ENCODE measurements at places on chromosomes 12 and 14.

DNA sequence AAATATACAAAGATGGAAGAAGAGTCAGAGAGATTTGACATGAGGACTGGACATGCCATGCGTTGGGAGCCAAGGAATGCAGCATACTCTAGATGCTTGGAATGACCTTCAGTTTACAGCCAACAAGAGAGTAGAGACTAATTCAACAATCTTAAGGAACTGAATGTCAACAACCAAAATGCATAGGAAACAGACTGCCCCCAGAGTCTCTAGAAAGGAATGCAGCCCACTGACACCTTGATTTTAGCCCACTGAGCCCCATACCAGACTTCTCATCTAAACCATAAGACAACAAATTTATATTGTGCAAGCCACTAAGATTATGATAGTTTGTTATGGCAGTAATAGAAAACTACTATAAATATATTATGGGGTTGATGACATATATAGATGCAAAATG lies 611.2 kb downstream of the RPS29 start:
- DNase-seq, result no peak

- DNase-seq, result no peak
Measured at GRCh38 chr12:6375269-6376078, at the start of gene SCNN1A. SCNN1A (minus strand) TSS chr12:6375563; CDS start chr12:6374783, 780 bp downstream.

DNA sequence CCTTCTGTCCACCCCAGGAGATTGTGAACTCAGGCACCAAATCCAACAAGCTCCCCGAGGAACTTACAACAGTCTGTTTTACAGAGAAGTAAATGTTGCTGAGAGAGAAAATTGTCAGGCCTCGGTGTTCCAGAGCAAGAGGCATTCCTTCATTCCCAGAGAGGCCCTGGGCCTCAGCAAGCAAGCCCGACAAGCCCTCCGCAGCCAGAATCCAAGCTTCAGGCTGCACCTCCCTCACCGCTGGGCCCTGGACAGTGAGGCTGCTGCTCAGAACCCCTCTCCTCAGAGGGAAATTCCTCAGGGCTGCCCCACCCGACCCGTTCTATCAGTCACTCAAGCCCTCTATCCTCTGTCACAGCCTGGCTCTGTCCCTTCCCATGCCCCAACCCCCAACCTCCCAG lies 56.4 kb downstream of the ZFP36L1 start:
- no peak for DNase-seq

- DNase-seq, result no peak
Measured at GRCh38 chr12:80201908-80202307, 102.6 kb downstream of the OTOGL start.

- DNase-seq, result no peak
Measured at GRCh38 chr14:35741345-35742031, 67.6 kb downstream of the RALGAPA1 start.

DNA sequence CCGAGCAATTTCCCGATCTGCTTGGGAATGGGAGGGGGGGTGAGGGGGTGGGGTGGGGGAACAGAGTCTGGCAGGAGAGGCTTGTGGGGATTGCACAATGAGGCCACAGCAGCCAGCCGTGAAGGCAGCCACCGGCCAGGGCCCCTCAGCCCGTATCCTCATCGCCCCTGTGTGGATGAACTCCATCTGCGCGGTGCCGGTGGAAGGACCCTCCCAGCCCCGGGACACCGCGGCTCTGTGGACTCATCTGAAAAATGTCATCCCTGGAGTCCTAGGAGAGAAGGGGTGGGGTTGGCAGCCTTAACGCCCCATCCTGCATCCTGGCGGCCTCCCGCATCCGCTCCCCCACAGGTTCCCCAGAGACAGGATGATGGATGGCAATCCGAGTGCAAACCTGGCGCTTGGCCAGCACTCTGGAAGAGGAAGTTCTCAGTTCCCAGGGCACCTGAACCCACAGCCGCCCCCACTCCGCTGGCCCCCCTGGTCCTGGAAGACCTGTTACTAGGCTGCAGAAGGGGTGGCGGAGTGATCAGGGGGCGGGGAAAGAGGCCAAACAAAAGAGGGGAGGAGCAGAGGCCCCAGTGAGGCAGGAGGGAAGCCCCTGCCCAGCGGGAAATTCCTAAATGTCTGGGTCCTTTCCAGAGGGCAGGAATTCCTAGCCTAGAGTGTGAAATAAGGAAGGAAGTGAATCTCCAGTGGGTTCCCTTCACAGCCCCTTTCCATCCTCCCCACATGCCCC lies 1.2 kb upstream of the TNFAIP2 start:
- DNase-seq, result peak; percentile 56

GRCh38 chr12:69105101-69105962 lies 134.0 kb upstream of the CPSF6 start:
- no peak for DNase-seq

- no peak for DNase-seq
Measured at GRCh38 chr12:91432755-91433154, 250.1 kb upstream of the DCN start.

DNA sequence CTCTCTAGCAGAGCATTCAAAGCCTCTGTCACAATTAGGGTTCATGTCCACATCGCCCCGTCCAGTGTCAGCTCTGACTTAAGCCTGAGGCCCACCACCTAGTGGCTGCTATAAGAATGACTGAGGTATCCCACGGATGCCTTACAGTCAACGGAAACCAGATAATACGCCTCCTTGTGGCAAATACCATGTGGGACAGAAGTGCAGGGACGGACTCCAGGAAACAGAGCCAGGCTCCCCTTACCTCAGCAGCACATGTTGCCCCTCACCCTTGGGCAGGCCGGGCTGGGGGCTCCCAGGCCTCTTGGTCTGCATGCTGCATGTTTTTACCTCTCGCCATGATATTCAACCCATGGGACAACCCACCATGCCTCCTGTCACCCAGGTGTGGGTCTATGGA lies 86.3 kb downstream of the VWF start:
- peak; percentile 41 for DNase-seq

GRCh38 chr12:95206916-95207315 lies 10.4 kb downstream of the FGD6 start:
- no peak for DNase-seq

DNA sequence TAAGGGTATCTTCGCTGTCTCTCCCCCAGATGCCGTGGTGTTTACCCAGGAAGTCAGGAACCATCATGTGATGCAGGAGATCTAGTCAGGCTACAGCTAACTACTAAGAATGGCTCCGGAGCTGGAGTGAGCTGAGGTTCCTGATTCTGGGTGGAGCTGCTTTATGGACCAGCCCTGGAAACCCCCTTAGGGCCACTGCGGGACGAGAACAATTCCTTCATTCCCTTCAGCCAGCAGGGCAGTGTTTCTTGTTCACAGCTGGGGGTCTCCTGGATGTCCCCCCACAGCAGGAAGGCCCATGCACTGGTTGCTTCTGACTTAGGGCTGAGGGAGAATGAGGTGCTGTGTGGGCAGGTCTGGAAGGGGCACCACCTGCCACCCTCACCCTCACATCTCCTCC lies 199.3 kb downstream of the ADGRD1 start:
- DNase-seq, result no peak

GRCh38 chr12:78981-79380 lies 12.4 kb downstream of the IQSEC3 start:
- DNase-seq, result no peak
